ENCODE measurements at places on chromosomes 16 and 17.

GRCh38 chr16:990516-991291 lies 9.1 kb downstream of the SOX8 start:
- no peak for DNase-seq

DNA sequence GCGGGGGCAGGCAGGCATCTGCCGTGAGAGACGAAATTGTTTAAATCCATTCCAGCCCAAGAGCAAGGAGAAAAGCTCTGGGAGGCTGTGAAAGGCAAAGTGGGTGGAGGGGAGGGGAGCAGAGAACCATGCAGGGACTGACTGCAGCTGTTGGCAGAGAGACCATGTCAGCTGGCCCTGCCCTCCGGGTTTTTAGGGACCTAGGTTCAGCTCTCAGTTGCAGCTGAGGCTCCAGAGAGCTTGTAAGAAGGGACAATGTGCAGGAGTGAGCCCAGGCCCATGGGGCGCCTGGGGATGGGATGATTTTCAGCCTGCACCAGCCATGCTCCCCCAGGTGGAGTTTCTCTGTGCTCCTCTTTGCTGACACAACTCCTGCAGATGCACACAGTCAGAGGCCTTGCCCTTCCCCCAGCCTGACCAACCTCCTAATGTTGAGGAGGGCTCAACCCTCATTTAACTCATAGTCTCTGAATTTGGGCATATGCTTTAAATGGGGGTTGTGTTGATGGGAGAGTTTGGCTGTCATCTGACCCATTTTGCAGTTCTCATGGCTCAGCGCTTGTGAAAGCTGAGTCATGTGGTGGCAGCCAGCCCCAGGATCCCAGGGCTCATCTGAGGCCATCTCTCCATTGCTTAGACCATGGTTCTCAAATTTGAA lies 70.9 kb downstream of the PLXDC1 start:
- DNase-seq, result no peak

DNA sequence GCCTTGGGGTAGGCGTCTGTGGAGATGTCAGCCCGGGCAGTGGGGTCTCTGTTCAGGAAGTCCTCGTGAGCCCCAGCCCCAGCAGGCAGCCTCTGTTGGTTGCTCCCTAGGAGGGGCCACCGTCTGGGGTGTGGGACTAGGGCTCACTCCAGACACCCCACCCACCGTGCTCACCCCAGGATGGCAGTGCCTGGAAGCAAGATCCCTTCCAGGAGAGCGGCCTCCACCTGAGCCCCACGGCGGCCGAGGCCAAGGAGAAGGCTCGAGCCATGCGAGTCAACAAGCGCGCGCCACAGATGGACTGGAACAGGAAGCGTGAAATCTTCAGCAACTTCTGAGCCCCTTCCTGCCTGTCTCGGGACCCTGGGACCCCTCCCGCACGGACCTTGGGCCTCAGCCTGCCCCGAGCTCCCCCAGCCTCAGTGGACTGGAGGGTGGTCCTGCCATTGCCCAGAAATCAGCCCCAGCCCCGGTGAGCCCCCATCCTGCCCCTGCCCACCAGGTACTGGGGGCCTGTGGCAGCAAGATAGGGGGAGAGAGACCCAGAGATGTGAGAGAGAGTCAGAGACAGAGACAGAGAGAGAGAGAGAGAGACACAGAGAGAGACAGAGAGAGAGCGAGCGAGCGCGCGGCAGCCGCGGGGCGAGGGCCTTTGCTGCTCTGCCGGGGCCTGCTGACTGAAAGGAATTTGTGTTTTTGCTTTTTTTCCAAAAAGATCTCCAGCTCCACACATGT lies 9.8 kb downstream of the NTHL1 start:
- DNase-seq, result no peak

- DNase-seq, result peak; percentile 71
Measured at GRCh38 chr17:57868007-57868909, 18.4 kb upstream of the MRPS23 start.

DNA sequence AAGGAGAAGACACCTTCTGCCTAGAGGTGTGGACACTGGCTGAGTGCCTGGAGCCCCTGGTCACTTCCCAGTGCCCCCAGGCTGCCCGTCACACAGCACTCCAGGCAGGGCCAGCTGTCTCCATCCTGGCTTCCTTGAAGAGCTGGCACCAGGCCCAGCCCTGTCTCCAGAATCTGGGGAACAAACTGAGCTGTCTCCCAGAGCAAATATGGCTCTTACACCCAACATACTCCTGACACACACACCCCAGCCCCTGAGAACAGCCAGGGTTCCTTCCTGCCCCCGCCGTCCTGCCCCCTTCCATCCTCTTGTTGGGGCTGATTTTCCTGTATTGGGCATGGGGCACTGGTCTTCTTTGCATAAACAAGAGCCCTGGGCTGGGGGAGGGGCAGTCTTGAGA lies 9.1 kb downstream of the NHERF1 start:
- DNase-seq, result no peak

GRCh38 chr17:32741381-32741780 lies 135.5 kb downstream of the MYO1D start:
- DNase-seq, result no peak

Data from epithelial cell of prostate (primary cell).